NCI-H748 treated with DMSO at 0.1 percent for 48 hours (cell line): ENCODE measurements at places on chromosomes 2 and 18.

GRCh38 chr2:136402281-136402680 is 284.3 kb upstream of the CXCR4 start:
- DNase-seq: no peak

DNA sequence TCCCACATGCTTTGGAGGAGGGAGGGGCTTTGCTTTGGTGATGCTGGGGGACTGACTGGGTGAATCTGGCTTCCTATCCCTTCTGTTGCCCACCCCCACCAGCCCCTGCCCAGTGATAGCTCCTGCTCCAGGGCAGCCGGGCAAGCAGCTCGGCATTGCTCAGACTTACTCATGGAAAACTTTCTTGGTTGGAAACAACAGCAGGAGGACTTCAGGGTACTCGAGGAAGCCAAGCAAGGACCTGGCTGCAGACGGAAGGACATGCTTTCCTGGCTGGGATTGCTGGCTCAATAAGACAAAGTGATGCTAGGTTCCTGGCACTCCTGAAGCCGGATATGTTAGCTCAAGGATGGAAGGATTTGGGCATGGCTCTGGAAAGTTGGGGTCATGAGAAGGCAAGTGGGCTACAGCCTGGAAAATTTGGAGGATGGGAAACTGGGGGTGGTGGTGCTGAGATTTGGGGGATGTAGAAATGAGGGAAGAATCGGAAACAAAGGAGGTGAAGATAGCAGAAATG is 3.1 kb downstream of the SPEG start:
- DNase-seq: no peak

- no peak for DNase-seq
Observed at GRCh38 chr2:101396316-101396717, 9.0 kb upstream of the CREG2 start.

- no peak for DNase-seq
Observed at GRCh38 chr2:60355849-60356261, 197.6 kb downstream of the BCL11A start.
